ENCODE measurements at places on chromosomes 7 and 10. TPM values are rescaled to one million over a fixed set of nuclear protein-coding genes. Genes with fewer than 3 reads are reported as not detected.

- no peak for DNase-seq
Measured at GRCh38 chr10:72038458-72039001, 49.8 kb downstream of the SPOCK2 start.

DNA sequence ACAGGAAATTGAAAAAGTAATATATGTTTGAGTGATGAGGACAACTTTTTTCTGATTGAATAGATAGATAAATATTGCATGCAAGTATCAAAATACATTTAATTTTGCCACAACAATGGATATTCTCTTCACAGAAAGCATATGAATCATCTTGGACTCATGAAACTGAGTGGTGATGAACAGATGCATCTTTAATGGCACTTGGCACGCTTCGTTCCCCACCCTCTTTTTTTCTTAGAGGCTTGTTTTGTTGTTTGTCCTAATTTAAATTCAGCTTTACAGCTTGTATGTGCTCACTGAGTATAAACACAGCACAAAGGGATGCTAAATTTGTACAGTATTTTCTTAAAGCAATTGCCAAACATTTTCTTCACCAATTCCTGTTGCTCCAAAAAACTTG lies 145.0 kb upstream of the YAE1 start:
- DNase-seq: no peak

DNA sequence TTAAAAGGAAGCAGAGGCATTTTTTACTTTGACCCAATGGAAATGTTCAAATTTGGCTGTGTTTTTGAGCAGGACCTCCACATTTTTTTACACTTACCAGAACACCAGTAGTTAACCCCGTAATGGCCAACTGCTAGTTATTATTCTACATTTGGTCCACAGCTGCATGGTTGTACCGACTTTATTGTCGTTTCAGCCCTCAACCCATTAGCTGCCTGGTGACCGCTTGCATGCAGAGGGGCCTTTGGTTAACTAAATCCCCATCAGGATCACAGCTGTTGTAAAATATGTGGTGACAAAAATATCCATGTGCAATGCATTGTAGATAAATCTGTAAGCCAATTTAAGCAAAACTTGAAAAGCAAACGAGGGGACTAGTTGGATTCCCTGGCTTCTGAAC lies 342.2 kb upstream of the MEOX2 start:
- no peak for DNase-seq

- DNase-seq: no peak
Measured at GRCh38 chr7:18499407-18500177, 4.0 kb downstream of the HDAC9 start.

The MOGAT3 gene
- total RNA-seq: not detected

The ASZ1 gene
- not detected for total RNA-seq

- peak; percentile 8 for DNase-seq
Measured at GRCh38 chr10:79400146-79401004, 45.0 kb downstream of the ZCCHC24 start.

- no peak for DNase-seq
Measured at GRCh38 chr7:45401851-45402250, 172.3 kb upstream of the ADCY1 start.
